Right forelimb (tissue), 1 donor: ENCODE measurements at places on chromosomes 12 and 14.

DNA sequence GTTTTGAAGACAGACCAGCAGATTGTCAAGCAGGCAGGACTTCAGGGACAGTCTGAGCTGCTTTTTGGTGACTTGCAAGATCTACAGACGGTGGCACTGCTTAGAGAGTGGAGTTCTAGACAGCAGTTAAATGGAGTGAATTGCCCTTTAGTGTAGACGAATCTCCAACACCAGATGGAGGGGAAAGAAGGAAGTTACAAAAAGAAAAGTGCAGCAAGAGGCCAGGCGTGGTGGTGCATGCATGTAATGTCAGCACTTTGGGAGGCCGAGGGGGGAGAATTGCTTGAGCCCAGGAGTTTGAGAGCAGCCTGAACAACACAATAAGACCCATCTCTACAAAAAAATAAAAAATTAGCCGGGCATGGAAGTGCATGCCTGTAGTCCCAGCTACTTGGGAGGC lies 8.4 kb upstream of the HHIPL1 start:
- no peak for DNase-seq

DNA sequence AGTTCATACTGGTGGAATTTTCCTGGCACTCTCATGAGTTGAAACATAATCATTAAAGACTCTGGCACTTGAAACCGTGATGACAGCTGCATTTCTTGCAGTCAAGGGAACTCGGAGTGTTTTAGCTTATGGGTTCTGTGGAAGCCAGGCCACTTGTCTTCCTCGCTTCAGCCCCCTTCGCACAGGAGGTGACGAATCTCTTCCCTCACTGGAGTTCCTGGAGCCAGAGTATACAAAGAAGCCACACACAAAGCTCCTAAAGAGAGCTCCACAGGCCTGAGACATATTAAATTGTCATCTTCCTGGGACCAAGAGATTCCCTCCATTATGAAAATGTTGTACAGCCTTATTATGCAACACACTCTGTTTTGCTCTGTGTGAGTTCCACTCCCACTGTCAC lies 964.1 kb downstream of the TMEM121 start:
- DNase-seq, result no peak

- DNase-seq, result no peak
These were observed 9.1 kb downstream of the PACS2 start for GRCh38 chr14:105323663-105324062.

DNA sequence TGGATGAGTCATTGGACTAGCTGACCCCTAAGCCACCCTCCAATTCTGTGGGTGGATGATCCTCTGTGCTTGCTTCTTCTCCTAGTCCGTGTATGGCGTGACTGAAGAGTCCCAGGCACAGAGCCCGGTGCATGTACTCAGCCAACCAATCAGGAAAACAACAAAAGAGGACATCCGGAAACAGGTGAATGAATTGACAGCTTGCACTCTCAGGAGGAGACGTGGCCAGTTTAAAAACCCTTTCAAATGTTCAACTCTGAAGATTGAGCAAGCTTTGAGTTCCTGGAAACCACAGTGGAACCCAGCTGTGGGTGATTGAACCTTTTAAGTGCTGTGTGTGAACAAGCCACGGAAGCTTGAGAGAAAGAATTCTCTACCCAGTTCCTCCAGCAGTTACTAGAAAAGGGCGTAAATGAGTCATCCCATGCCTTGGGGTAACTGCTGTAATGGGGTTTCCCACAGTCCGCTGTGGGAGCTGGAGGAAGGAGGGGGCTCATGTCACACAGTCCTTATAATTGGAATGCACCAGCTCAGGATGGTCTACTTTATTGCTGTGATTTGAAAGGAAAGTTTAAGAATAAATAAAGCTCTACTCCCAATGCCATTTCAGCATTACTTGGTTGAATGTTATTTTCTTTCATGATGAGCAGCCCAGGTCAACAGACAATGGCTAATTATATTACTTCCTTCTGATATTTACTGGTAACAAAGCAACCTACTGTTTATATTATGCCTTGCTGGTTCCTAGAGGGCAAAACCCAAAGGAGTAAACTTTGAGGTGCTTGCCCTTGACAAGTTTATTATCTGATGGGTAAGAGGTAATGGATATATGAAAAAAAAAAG lies 417.0 kb downstream of the DPF3 start:
- no peak for DNase-seq

GRCh38 chr12:28905220-28905955 lies 243.7 kb upstream of the FAR2 start:
- no peak for DNase-seq

DNA sequence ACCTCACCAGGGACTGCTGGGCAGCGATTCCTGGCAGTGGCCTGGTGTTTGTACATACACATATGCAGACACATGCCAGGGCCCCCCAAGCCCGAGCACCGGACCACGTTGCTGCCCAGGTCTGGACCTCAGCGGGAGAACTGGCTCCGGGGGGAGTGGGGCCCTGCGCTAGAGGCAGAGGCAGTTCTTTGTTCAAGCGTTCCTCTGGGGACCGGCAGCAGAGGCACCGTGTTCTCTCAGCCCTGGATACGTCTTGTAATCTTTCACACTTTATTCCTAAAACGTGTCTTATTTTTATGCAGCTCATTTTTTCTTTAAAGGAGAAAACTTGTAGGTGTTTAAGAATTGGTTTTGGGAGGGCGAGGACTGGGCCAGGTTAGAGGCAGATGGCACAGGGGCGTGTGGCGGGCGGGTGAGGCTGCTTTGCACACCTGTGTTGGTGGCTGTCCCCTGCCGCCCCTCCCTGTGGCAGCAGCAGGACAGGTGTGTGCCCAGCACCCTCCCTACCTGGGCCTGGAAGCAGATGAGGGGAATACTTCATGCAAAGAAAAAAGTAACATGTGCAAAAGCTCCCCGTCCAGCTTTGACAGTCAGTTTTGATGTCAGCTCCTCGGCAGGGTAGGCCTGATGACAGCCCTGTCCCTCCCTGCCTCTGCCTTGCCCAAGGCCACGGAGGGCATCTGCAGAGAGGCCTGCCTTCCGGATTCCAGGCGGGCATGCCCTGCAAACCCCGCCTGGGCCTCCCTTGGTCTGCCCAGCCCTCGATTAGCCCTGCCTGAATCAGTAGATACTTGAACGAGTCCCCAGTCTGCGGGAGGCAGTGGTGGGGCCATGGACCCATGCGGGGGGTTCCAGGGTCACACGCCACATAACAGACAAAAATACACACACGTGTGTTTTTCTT lies 7.0 kb upstream of the PUS1 start:
- no peak for DNase-seq

DNA sequence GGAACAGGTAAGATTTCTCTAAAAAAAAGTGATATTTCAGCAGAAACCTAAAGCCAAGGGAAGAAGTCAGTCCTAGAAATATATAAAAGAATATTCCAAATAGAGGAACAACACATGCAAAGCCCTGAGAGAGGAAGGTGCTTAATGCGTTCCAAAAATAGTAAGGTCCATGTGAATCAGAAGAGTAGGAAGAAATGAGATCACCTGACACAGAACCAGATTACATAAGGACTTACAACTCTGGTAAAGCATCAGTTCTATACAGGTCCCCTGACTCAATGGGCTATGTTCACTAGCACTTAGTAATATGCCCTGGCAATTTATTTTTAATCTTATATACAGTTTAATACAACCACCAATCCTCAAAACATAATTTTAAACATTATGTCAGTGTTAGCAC lies 30.0 kb downstream of the SENP1 start:
- no peak for DNase-seq

GRCh38 chr12:68529869-68530268 lies 80.8 kb upstream of the RAP1B start:
- DNase-seq, result no peak

- no peak for DNase-seq
These were observed 6.1 kb downstream of the CD9 start for GRCh38 chr12:6206327-6206726.

DNA sequence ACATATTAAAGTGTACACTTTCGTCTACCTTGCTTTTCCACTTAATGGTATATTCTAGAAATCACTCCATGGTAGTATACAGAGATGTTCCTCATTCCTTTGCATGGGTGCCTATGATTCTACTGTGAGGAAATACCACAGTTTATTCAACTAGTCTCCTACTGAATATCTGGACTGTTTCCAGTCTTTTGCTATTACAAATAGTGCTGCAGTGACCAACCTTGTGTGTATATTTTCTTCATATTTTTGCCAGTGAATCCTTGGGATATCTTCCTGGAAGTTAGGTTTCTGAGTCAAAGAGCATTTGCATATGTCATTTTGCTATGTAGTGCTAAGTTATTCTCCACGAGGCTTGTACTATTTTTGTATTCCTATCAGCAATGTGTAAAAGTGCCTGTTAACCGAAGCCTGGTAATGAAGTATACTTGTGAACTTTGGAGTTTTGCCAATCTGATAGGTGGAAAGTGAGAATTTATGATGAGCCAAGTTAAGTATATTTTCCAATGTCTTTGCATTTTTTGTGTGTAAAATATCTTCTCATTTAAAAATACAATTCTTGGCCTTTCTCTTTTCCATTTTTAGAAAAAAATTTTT lies 31.3 kb upstream of the TMEM263 start:
- DNase-seq, result no peak

- peak; percentile 39 for DNase-seq
These were observed 1.9 kb downstream of the PLEKHG3 start for GRCh38 chr14:64706119-64706592.

GRCh38 chr12:100668945-100669536 lies 95.6 kb downstream of the GAS2L3 start:
- peak; percentile 67 for DNase-seq

GRCh38 chr12:56220611-56221231 lies 1.0 kb downstream of the RNF41 start:
- no peak for DNase-seq

DNA sequence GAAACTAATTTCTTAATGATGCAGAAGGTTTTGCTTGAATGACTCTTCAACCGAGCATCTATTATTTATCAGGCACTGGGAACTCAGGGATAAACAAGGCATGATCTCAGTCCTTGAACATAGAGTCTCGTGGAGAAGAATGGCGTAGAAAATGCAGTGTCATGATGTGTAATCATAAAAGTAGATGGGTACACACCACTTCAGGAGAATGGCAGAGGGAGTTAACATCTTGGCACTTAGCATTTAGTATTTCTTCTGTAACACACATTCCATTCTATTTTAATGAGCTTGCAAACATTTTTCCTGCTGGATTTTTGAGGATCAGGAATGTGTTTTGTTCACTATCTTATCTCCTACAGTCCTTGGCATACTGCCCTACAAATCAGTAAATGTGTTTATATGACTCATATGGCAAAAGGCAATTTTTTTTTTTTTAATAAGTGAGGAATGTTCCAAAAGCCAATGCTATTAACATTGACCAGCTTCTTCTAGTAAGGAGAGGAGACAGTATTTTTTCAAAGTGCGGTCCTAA lies 3.8 kb downstream of the TXNRD1 start:
- DNase-seq, result no peak

DNA sequence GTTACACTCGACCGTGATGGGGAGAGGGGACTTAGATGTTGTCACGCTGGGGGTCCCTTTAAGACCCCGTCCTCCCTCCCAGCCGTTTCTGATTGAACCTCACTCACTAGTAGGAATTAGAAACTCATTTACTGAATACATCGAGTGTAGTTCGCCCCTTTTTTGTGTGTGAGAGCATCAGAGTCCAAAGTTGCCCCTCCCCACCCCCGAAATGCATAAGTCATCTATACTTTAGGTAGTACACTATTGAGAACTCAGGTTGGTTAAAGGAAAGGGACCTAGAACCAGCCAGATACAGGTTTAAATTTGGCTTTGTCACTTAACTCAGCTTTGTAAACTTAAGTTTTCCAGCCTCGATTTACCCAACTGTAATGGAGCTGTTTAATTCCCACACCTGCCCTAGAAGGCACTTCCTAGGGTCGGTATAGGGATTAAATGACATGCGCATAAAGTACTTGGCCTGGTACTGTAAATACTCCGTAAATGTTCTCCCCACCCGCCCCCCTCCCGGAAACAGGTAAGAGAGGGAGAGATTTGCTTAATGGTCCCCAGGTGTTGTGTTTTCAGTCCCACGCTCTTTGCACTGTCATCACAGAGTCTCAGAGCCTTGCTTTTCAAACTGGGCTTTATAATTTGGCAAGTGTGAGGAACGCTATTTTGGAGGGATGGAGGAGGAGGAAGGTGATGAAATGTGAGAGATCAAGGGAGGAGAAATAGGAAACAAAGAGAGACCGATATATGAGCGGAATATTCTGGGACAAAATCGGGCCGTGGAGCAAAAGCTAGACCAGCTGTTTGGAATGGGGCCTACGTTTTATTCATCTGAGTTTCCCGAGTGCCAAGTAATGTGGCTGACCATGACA lies 897 bp downstream of the SUDS3 start:
- no peak for DNase-seq

GRCh38 chr14:58426670-58427280 lies 556 bp downstream of the TIMM9 start:
- peak; percentile 82 for DNase-seq

DNA sequence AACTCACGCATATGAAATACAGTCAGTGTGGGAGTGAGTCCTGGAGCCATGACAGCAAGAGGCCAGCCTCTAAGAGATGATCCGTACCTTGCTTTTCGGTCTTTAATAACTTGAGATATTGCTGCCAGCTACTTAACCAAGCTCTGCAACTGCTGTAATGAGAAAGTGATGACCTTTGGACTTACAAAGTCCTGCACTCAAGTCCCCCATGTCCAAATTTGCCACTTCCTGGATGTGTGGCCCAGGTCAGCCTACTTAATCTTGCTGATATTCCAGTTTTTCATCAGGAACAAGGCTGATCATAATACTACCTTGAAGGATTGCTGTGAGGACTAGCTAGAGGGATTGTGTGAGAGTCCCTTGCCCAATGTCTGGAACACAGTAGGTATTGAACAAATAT lies 33.8 kb upstream of the DUSP6 start:
- DNase-seq, result no peak

DNA sequence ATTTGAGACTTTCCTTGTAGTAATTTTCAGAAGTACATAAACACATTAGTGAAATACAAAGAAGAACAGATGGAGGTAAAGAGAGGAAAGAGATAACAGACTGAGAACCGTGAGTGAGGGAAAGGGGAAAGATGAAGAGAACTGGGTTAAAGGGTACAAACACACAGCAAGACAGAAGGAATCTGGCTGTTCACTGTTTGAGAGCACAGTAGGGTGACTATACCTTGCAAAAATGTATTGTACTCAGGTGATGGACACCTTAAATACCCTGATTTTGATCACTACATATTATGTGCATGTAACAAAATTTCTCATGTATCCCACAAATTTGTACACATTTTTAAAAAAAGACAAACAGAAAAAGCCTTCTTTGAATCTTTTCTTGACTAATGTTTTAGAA lies 2.7 kb upstream of the TRHDE start:
- DNase-seq, result no peak

GRCh38 chr12:94872007-94872653 lies 131.4 kb downstream of the NDUFA12 start:
- DNase-seq, result no peak
